ENCODE measurements at places on chromosomes 12 and 14. TPM values are rescaled to one million over a fixed set of nuclear protein-coding genes. Genes with fewer than 3 reads are reported as not detected.
A peak's percentile ranks its signal among the peaks of the same experiment; 100 is the strongest.

Gene KCNK10
- total RNA-seq, result not detected

Gene MSI1
- total RNA-seq, result not detected

Gene CLEC2A
- not detected for total RNA-seq

Gene GPR132
- 2.9 TPM for total RNA-seq

Gene ZNF26
- total RNA-seq, result 12.0 TPM

Gene SLC25A3
- total RNA-seq, result 469 TPM

DNA sequence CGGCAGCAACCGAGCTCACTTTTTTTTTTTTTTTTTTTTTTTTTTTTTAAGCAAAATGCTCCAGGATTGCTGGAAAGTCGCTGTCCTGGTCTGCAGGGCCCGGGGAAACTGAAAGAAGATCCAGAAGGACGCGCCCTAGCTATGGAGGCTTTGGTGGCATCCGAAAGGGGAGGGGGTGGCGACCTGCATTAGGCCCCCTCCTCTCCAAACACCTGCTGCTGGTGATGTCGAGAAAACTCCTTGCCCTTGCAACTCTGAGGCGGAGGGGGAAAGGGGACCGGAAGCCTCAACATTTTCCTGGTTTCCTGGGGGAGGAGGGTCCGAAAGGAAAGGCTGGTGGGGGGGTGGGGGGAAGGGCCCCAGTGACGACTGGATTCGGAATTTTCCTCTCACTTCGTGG lies 421.1 kb downstream of the VRK1 start:
- DNase-seq, result no peak
- no peaks in the 10 kb centered on the region for H3K36me3 ChIP-seq
- H3K4me1 ChIP-seq, result no peaks in the 10 kb centered on the region

GRCh38 chr12:39617887-39618286 lies 1.7 kb downstream of the ABCD2 start:
- DNase-seq, result no peak
- no peak overlapping the region for H3K27ac ChIP-seq
- H3K4me1 ChIP-seq, result no peaks in the 10 kb centered on the region

DNA sequence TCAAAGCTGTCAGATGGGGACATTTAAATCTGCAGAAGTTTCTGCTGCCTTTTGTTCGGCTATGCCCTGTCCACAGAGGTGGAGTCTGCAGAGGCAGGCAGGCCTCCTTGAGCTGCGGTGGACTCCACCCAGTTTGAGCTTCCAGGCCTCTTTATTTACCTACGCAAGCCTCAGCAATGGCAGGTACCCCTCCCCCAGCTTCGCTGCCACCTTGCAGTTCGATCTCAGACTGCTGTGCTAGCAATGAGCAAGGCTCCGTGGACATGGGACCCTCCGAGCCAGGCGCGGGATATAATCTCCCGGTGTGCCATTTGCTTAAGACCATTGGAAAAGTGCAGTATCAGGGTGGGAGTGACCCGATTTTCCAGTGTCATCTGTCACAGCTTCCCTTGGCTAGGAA lies 115.5 kb downstream of the FUT8 start:
- H3K4me1 ChIP-seq, result no peaks in the 10 kb centered on the region
- no peaks in the 10 kb centered on the region for H3K27me3 ChIP-seq
- H3K36me3 ChIP-seq, result no peaks in the 10 kb centered on the region
- H3K4me3 ChIP-seq, result no peak overlapping the region
- no peak overlapping the region for H3K27ac ChIP-seq

- no peak overlapping the region for H3K4me3 ChIP-seq
- H3K36me3 ChIP-seq, result no peaks in the 10 kb centered on the region
- DNase-seq, result no peak
- no peaks in the 10 kb centered on the region for H3K4me1 ChIP-seq
Observed at GRCh38 chr12:25382311-25383106, 131.8 kb upstream of the KRAS start.

- DNase-seq, result no peak
- H3K36me3 ChIP-seq, result no peaks in the 10 kb centered on the region
- no peaks in the 10 kb centered on the region for H3K27me3 ChIP-seq
- H3K27ac ChIP-seq, result no peak overlapping the region
- H3K4me1 ChIP-seq, result no peaks in the 10 kb centered on the region
Observed at GRCh38 chr12:76007640-76008039, 23.9 kb downstream of the PHLDA1 start.

DNA sequence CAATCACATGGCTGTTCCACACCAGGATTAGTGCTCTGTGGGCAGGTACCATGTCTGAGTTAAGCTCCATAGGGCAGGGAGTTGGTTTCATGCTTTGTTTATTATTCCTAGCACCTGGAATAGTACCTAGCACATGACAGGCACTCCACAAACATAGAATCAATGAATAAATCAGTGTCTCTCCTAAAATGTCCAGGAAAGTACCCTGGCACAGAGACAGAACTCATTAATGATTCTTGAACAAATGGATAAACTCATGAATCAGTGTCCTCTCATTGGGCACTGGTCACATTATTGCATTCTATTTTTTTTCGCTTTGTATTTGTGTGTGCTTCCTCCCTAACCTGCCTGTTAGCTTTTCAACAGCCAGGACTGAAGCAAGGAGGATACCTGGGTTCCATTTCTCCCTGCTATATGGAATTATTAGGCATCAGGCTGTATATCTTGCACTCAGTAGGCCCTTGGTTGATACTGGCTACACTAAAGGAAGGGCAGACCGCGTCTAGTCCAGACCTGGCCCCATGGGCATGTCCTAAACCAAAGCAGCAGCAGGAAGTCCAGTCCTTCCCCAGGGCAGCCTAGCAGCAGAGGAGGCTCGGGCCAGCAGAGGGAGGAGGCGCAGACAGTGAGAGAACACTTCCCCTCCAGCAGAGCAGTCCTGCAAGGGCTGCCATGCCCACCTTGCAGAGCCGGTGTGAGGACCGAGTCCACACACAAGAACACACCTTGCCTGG lies 18.4 kb downstream of the HDAC7 start:
- no peak for DNase-seq
- peak overlapping the region; percentile 82 for H3K27ac ChIP-seq
- H3K4me3 ChIP-seq, result no peak overlapping the region

- no peaks in the 10 kb centered on the region for H3K27me3 ChIP-seq
- no peak overlapping the region for H3K27ac ChIP-seq
- H3K4me1 ChIP-seq, result no peaks in the 10 kb centered on the region
- DNase-seq, result no peak
- H3K36me3 ChIP-seq, result no peaks in the 10 kb centered on the region
Observed at GRCh38 chr14:89060191-89060590, 235.7 kb downstream of the TTC8 start.

- no peak overlapping the region for H3K27ac ChIP-seq
- no peaks in the 10 kb centered on the region for H3K36me3 ChIP-seq
- H3K27me3 ChIP-seq, result no peaks in the 10 kb centered on the region
- DNase-seq, result no peak
- no peak overlapping the region for H3K4me3 ChIP-seq
Observed at GRCh38 chr14:33332497-33332896, 393.8 kb downstream of the NPAS3 start.

DNA sequence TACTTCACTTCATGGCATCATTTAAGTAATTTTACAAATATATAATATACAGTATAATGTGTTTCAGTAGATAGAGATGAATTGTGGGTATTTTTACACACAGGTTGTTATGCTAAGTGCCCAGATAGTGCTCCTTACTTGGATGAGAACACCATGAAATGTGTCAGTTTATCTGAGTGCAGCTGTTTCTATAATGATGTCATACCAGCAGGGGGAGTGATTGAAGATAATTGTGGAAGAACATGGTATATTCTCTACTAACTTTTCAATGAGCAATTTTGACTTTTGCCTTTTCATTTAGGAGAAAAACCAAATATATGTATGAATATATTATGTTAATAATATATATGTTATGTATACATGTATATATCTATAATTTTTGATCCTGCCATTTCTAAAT lies 221.6 kb downstream of the LRRK2 start:
- H3K27me3 ChIP-seq, result no peaks in the 10 kb centered on the region
- H3K27ac ChIP-seq, result no peak overlapping the region

GRCh38 chr14:59997449-59997848 lies 77.5 kb downstream of the LRRC9 start:
- no peak overlapping the region for H3K4me3 ChIP-seq
- no peak for DNase-seq
- no peaks in the 10 kb centered on the region for H3K36me3 ChIP-seq
- H3K27me3 ChIP-seq, result no peaks in the 10 kb centered on the region
- no peak overlapping the region for H3K27ac ChIP-seq
- no peaks in the 10 kb centered on the region for H3K4me1 ChIP-seq

GRCh38 chr12:10669533-10669932 lies 4.3 kb downstream of the STYK1 start:
- no peaks in the 10 kb centered on the region for H3K4me1 ChIP-seq
- no peak overlapping the region for H3K4me3 ChIP-seq
- no peaks in the 10 kb centered on the region for H3K36me3 ChIP-seq

- H3K4me1 ChIP-seq, result peaks cover 5% of the 10 kb centered on the region
- DNase-seq, result peak; percentile 83
- peak overlapping the region; percentile 95 for H3K27ac ChIP-seq
- H3K27me3 ChIP-seq, result no peaks in the 10 kb centered on the region
Observed at GRCh38 chr12:6869049-6870021, 2.0 kb downstream of the TPI1 start.

DNA sequence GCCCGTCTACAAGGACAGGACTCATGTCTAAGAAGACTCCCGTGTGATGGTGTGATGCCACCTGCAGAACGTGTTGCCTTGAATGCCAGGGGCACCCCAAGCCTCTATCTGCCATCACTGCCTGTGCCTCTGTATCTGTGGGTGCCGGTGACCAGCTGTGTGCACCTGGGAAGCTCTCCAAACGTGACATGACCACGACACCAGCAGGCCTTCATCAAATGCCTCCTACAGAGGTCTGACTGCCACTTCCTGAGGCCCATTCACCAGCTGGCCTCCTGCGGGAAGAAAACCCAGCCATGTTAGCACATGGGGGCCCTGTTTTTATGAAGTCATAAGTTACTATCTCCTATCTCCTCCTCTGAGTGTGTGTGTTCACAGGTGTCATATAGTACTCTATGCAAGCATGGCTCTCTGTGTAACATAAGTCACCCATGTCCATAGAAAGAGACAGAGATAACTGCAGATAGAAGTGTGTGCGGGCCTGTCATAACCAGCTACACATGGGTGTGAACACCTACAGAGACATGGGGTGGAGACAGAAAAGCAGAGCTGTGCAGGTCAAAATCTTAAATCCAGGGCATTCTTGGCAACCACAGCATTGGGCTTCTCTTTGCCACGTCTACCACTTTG lies 18.3 kb upstream of the SERPINA4 start:
- DNase-seq, result no peak
- no peak overlapping the region for H3K4me3 ChIP-seq
- H3K27ac ChIP-seq, result no peak overlapping the region
- no peaks in the 10 kb centered on the region for H3K36me3 ChIP-seq
- no peaks in the 10 kb centered on the region for H3K27me3 ChIP-seq

GRCh38 chr12:6851921-6852650 lies at the start of gene USP5:
Gene USP5 (plus strand): TSS chr12:6852150. CDS start chr12:6852180, 30 bp downstream.
- peak within 1 kb of the TSS; percentile 80 for H3K4me3 ChIP-seq
- no peaks in the 10 kb centered on the region for H3K36me3 ChIP-seq
- H3K4me1 ChIP-seq, result peaks cover 6% of the 10 kb centered on the region
- peak; percentile 99 for DNase-seq

- no peak for DNase-seq
- H3K36me3 ChIP-seq, result no peaks in the 10 kb centered on the region
- H3K4me3 ChIP-seq, result no peak overlapping the region
- H3K4me1 ChIP-seq, result no peaks in the 10 kb centered on the region
- H3K27me3 ChIP-seq, result no peaks in the 10 kb centered on the region
Observed at GRCh38 chr14:102492531-102492910, 17.1 kb downstream of the ANKRD9 start.

DNA sequence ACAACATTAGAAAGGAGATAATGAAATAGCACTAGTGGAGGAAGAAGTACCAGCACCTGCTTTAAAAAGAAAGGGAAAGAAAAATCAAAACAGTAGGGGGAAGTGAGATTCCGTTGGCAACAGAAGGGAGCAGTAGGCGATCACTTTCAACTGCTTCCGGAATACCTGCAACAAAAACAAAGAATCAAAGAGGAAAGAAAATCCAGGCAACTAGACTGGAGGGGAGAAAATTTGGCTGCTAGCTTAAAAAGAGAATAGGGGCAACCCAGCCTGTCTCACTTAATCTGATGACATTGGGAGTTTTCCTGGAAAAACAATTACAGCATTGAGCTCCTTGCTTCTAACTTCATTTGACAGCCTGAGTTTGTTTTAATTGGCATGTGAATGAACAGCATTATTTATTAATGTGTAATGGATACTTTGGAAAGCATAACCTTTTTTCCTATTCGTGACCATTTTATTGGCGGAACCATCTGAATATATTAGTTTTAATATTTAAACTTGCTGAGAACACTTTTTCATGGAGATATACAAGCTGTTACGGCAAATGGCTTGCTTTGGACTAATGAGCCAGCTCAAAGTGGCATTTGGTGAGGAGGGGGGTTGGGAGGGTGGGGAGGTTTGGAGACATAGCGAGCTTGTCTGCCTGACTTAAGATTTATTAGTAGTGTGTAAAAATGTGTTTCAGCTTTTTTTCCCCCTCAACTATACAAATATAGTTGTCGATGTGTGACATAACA lies 2.5 kb upstream of the DACT1 start:
- no peak overlapping the region for H3K27ac ChIP-seq
- H3K27me3 ChIP-seq, result no peaks in the 10 kb centered on the region
- peaks cover 5% of the 10 kb centered on the region for H3K4me1 ChIP-seq
- H3K36me3 ChIP-seq, result no peaks in the 10 kb centered on the region
- H3K4me3 ChIP-seq, result no peak overlapping the region

DNA sequence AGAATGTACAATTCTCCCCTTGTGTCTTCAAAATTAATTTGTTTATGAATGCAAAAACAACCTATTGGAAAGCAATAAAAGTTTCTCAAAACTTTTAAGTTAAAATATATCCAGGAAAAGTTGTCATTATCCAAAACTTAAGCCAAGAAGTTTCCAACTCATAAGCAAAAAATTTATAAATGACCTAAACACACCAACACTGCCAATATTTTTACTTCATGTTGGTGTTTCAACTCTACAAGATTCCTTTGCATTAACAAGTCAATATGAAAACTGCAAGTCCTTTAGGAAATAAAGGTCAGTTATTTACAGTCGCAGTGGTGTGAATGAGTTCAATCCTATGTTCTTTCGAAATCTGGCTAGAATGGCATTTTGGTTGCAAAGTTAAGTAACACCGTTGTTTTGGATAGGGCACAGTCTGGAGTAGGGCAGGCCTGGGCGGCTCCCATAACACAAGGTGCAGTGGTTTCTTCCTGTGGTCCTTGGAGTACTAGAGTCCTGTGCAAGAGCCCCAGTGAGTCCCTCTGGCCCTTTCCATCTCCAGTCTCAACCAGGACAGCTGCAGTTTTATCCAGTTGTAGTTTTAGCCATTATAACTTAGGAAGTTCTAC lies 151.4 kb downstream of the MED13L start:
- H3K36me3 ChIP-seq, result no peaks in the 10 kb centered on the region
- H3K4me3 ChIP-seq, result no peak overlapping the region
- H3K27me3 ChIP-seq, result no peaks in the 10 kb centered on the region
- H3K27ac ChIP-seq, result no peak overlapping the region
- DNase-seq, result no peak
- peaks cover 19% of the 10 kb centered on the region for H3K4me1 ChIP-seq

DNA sequence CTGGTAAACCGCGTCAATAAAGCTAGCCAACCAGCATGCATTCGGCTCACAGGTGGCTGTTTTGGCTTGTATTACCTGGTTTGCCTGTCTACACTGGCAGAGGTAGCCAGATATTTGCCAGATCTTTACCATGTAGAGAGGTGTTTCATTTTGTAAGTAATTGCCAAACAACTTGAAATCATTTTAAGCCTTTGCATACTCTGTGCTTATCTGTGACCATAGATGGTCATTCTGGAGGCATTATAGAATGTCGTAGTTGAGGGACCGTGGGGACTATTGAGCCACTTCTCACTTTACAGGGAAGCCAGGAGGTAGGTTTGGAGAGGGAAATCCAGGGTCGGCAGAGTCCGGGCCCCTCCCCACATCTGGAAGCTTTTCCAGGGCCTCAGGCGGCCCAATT lies 5.9 kb downstream of the ADGRD1 start:
- no peaks in the 10 kb centered on the region for H3K36me3 ChIP-seq
- no peaks in the 10 kb centered on the region for H3K27me3 ChIP-seq
- no peak overlapping the region for H3K4me3 ChIP-seq
- no peak for DNase-seq

Data from breast epithelium (tissue), 4 donors.